ENCODE measurements at places on chromosomes 11 and 22.

- DNase-seq: no peak
These were observed 80.4 kb downstream of the CD82 start for GRCh38 chr11:44645827-44646226.

DNA sequence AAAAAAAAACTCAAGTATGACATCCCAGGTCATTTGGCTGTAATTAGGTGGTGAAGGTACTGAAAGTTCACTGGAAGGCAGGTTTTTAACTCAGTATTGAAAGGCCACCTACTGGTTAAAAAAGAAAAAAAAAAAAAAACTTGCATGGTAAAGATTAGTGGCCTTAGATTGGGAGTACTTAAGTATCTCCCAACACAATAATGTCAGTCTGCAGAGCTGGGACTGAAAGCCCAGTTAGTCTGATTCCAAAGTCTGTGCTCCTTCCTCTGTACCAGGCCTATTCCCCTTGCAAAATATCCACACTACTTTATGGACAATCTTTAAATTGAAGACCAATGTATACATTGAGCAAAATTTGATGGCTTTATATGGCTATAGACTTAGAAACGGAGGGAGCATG lies 85.5 kb downstream of the NOX4 start:
- no peak for DNase-seq

GRCh38 chr11:105793092-105793491 lies 183.2 kb downstream of the GRIA4 start:
- no peak for DNase-seq

- no peak for DNase-seq
These were observed 8.1 kb downstream of the YWHAH start for GRCh38 chr22:31952472-31952871.

DNA sequence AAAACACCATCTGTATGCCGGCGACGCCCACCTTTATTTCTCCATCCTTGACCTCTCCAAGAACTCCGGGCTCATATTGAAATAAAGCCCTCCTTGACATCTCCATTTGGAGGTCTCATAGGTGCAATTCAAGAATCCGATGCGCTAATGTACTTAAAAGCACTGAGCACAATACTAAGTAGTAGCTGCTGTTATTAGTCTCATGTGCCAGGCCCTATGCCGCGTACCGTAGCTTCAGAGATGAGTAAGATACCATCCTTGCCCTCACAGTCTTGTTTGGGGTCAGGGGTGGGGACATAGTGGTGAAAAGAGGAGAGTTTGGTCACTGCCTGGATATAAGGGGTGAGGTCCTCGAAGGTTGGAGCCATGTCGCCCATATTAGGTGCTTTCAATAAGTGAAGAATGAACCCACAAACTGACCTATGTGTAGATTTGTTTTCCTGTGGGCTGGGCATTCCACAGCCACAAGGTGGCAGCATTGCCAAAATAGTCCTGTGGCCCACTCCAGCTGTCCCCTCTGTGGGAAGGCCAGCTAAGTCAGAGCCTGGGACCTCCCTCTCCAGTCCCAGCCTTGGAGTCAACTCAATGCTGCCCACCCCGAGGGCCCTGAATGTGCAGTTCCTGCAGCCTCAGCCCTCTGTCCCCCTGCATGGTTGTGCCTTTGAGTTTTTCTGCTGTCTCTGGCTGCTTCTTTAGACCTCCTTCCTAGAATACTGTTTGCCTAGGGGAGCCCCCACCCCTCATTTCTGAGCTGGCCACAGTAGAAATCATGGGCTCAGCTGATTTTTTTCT lies 6.5 kb downstream of the DCPS start:
- DNase-seq: peak; percentile 82

DNA sequence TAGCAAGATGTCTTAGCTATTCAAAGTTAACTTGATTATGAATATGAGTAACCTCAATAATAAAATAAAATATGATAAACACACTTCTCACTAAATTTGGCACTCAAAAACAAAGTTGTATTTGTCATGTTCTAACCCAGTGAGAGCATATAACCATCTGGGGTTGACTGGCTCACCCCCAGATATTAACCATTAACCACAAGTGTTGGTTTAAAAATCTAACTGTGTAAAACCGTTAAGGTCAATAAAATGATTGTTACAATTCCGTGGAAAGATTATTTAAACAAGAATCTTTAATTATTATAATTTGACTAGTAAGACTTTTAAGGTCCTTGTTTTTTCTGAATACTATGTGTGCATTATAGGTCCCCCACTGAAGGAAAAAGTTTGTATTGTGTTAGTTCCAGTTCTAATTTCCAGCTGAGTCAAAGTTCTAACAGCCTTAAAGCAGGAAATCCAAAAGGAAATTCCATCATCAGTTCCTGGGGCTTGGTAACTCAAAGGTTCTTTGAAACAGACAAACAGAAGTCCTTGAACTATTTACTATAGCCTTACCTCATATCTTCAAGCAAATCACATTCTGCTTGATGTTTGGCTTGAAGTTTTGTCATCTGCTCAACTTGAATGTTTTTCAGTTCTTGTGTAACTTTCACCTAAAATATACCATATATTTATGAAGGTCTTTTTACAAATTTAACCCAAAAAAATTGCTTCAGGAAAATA lies 2.5 kb downstream of the FCHSD2 start:
- DNase-seq: no peak

DNA sequence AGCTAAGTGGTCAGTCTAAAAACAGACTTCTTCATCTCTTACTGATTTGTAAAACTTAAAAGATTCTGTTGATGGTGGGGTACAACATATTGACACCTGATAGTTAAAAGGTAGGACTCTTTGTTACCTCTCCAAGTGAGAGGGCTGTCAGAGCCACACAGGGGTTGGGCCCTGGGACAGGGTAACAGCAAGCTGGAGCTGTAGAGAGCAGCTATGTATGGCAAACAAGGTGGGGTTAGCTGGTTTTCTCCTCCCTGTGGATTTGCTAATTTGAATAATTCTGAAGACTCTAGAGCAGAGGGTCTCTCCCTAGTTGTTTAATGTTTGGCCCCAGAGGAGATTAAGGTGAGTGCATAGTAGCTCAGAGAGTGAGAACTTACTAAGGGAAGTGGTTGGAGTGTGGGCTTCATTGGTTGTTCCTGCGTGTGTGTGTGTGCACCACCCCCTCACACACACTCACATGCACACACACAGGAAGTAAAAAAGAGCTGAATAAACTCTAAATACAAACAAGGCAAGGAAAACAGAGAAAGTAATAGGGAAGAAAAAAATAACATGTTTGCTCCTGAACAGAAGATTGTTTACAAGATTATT lies 9.2 kb upstream of the GAS2 start:
- no peak for DNase-seq

GRCh38 chr22:39699631-39700360 lies 129.2 kb downstream of the CACNA1I start:
- peak; percentile 54 for DNase-seq

GRCh38 chr11:59787816-59788215 lies 22.8 kb downstream of the MRPL16 start:
- no peak for DNase-seq

- DNase-seq: no peak
These were observed 651.7 kb downstream of the NELL1 start for GRCh38 chr11:21321072-21321471.

DNA sequence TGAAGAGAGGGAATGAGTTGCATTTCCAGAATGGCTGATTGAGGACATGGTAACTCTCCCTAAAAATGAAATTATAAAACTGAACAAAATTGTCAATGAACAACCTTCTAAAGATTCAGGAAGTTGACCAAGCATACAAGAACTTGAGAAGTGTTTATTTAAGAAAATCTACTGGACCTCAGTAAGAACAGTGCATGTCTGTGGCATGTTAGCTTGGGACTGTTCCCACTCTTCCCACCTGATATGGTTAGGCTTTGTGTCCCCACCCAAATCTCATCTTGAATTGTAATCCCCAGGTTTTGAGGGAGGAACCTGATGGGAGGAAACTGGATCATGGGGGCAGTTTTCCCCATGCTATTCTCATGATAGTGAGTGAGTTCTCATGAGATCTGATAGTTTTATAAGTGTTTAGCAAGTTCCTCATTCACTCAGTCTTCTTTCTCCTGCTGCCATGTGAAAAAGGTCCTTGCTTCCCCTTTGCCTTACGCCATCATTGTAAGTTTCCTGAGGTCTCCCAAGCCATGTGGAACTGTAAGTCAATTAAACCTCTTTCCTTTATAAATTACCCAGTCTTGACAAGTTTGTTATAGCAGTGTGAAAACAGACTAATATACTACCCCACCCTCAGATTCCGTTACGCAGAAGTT lies 15.4 kb downstream of the MS4A13 start:
- no peak for DNase-seq

GRCh38 chr11:114426280-114426679 lies 13.0 kb upstream of the REXO2 start:
- DNase-seq: peak; percentile 46

DNA sequence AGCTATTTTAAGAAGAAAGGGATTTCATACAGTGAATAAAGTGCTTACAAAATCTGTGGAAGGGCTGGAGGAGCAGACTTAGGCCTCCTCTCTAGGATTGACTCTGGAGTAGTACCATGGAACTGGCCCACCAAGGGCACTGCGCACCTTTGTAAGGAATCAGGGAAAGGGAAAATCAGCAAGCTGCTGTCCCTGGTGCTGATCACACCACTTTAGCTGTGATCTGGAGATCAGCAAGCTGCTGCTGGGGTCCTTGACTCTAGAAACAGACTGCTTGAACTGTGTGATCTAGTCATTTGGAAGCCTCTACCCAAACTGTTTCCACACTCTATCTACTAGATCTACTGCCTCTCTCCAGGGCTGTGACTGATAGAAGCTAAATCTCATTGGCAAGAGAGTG lies 18.4 kb upstream of the TECTA start:
- DNase-seq: no peak

DNA sequence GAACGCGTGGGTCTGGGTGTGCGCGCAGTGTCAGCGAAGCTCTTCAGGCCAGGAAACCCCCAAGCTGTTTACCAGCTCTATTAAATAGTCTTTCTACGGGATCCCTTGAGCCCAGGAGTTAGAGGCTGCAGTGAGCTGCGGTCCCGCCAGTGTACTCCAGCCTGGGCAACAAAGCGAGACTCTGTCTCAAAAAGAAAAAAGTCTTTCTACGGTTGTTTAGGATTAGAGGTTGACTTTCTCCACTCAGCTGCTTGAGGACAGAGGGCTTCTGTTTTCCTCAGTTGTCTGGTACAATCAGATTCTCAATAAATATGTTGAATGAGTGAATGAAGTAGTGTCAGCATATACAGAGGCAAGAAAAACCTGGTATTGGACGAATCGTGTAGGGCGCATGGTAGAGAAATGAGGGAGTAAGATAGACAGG lies 619 bp downstream of the SART1 start:
- no peak for DNase-seq

DNA sequence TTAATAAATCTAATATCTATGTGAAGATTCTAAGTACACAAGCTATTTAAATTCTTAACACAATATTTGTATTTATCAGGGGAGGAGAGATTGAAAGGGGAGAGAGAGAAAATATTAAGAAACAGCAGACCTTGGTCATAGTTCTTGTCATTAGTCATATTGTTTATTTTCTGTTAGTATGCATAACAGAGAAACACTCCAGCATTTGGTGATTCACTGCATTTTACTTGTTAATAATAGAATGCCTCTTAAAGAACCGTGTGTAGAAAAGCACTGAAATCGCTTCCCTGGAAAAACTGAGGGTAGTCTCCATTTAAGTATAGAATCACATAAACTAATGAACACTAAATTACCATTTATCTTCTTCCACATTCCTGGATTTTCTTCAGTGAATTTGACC lies 122.7 kb upstream of the TRPC6 start:
- no peak for DNase-seq

- DNase-seq: peak; percentile 77
These were observed 415.1 kb downstream of the SOX6 start for GRCh38 chr11:15941206-15941770.

GRCh38 chr11:17855531-17856290 lies 121.1 kb downstream of the KCNC1 start:
- DNase-seq: no peak

DNA sequence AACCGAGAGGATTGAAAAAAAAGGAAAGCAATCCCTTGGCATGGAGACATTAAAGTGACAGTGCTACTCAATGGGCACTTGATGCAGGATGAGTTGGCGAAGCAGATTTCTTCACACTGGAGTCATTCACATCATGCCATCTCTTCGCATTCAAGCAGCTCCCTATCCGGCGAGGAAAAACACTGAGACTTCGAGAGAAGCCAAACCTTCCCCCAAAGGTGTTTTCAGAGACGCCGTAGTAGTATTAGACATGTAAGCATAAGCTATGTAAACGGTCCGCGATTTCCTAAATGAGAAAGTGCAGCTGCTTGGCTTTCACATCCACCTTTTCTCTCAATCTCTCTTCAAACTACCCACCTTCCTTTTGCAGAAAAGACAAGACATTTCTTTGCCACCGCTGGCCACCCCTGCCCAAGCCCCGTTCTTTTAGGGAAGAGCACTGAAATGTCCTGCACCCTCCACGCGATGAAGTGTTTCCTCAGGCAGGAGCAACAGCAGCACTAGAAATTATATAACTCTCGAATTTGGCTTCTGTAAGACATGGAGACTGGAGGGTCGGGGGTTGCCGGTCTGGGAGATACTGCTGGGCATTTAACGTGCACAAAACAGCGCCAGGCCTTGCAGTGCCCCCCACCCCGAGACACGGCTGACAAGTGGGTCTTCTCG lies at the start of gene DLG2:
TSS of gene DLG2 (minus strand) at position 13 of the 666 bp plus-strand sequence.
- no peak for DNase-seq

DNA sequence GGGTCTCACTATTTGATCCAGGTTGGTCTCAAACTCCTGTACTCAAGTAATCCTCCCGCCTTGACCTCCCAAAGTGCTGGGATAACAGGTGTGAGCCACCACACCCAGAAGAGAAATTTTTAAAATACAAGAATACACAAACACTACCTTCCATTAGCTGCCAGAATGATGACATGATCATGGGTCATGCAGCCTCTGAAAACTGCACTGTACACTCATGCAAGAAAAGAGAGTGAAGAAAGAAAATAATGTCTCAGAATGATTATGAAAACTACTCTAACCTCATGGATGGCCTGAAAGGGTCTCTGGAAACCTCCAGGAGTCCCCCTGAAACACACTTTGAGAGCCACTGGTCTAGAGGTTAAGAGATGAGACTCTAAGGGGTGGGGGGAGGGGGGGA lies 18.8 kb downstream of the VPS37C start:
- DNase-seq: no peak

- DNase-seq: peak; percentile 82
These were observed 24.3 kb upstream of the SMCO4 start for GRCh38 chr11:93567401-93567895.

- no peak for DNase-seq
These were observed 5.5 kb downstream of the APOL2 start for GRCh38 chr22:36233796-36234195.

DNA sequence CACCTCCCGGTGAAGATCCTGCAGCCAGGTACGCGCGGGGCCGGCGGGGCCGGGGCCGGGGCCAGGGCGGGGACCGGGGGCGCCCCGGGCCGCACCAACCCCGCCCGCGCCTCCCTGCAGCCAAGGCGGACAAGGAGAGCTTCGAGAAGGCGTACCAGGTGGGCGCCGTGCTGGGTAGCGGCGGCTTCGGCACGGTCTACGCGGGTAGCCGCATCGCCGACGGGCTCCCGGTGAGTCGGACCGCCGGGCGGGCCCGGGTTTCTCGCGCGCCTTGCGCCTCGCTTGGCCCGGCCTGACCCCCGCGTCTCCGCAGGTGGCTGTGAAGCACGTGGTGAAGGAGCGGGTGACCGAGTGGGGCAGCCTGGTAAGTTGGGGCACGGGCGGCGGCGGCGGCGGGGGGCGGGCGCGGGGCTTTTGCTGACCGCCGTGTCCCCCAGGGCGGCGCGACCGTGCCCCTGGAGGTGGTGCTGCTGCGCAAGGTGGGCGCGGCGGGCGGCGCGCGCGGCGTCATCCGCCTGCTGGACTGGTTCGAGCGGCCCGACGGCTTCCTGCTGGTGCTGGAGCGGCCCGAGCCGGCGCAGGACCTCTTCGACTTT lies 531 bp downstream of the PIM3 start:
- peak; percentile 81 for DNase-seq

Data from Right ventricle myocardium inferior (tissue), 1 donor.